Stimulated activated CD4-positive, alpha-beta T cell treated with anti-CD3 and anti-CD28 coated beads, Interleukin-15, amount 100 ng/mL, for 24 hours (primary cell): ENCODE measurements at places on chromosomes 1 and 21.
A peak's percentile ranks its signal among the peaks of the same experiment; 100 is the strongest.

DNA sequence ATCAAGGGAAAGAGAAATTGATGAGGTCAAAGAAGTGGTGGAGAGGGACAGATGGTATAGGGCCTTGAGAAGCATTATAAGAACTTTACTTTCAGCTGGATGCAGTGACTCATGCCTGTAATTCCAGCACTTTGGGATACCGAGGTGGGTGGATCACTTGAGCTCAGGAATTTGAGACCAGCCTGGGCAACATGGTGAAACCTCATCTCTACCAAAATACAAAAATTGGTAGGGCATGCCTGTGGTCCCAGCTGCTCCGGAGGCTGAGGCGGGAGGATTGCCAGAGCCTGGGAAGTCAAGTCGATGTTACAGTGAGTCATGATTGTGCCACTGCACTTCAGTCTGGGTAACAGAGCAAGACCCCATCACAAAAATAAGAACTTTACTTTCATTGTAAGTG, 5.7 kb downstream of the TMEM50A start:
- no peak for DNase-seq

- no peak for DNase-seq
Observed at GRCh38 chr1:79197421-79197820, 190.9 kb upstream of the ADGRL4 start.

- DNase-seq = no peak
Observed at GRCh38 chr1:29415156-29415830, 179.0 kb downstream of the PTPRU start.

DNA sequence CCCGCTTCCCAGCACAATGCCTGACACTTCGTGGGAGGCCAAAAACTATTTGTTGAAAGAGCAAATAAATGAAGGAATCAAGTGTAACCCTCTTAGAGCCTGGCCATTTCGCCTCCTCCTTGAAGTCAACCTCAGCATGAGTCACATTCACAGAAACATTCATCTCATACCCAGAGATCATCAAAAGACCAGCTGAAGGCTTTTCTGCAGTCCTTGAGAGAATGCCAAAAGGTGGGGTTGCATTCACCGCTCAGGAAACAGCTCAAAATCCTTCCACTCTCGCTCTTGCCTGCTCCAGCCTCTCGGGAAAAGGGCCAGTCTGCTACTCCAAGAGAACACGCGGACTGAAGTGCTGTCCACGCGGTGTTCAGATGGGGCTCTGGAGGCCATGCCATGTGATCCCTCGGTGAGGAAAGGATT, 90.0 kb downstream of the VWA5B1 start:
- DNase-seq = no peak

GRCh38 chr1:223512057-223512456, 118.8 kb downstream of the CCDC185 start:
- DNase-seq = no peak

DNA sequence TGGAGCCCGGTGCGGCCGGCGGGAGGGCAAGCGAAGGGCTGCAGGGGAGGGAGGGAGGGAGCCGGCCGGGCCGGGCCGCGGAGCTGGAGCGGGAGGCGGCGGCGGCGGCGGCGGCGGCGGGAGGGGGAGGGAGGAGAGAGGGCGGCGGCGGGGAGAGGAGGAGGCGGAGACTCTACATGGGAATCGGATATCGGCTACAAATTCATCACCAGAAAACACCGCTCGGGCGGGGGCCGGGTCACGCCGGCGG, at the start of gene AKT3:
AKT3 (minus strand) TSS at position 42 of the 250 bp plus-strand sequence. CDS start 7,073 bp downstream, outside the sequence.
- peak; percentile 86 for DNase-seq

DNA sequence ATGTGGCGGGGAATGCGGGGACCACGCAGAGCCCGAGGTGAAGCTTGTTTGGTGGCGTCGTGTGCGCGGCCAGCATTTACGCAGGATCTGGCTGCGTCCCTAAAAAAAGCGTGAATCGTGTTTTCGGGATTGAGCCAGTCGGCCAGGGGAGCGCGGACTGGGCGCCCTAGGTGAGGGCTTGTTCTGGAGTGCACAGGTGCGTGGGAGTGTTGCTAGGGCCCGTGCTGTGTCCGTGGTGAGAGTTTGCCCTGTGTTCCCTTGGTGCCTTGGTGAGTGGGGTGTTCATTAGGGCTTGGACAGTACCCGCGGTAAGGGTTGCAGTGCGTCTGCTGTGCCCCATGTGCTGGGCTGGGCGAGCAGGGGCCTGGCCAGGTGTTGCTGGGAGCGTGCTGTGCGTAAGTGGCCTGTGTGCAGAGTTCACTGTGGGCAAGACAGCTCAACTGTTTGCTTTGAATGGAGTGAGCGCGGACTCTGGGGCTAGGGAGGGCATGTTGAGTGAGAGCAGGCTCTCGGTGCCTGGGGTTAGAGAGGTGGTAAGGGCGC, 673 bp downstream of the CD46 start:
- peak; percentile 62 for DNase-seq

GRCh38 chr1:208791456-208791855, 547.3 kb upstream of the PLXNA2 start:
- DNase-seq = no peak

DNA sequence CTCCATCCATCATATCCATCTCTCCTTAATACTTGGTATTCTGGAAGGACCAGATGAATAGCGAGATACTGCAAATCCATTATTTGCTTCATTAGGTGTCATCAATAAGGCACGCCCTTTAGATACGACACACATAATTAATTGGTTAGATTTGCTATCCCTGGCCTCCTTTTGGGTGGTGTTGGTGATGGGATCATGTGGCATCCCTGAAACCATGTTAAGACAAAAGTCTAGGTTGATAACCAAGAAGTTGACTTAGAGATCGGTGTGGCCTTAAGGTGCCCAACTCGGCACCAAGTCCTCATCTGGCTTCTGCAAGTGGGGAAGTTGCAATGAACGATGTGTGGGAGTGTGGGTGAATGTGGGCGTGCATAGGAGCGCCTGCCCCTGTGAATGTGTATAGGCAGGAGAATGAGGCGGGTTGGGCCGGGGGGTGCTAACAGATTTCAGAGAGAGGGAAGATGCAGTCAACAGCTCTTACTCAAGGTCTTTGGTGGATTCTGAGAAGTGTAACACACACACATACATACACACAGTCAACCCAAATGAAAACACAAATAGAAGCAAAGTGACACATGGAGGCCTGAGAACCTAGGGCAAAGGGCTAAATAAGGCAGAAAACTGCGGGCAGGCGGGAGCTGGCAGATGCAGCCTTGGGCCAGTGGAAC, 415.7 kb upstream of the ESRRG start:
- DNase-seq = no peak

- DNase-seq = no peak
Observed at GRCh38 chr1:15141935-15142539, 11.5 kb upstream of the TMEM51 start.

- DNase-seq = no peak
Observed at GRCh38 chr1:56468518-56468917, 110.8 kb downstream of the PLPP3 start.

- no peak for DNase-seq
Observed at GRCh38 chr1:204335533-204335932, 24.2 kb downstream of the PLEKHA6 start.

DNA sequence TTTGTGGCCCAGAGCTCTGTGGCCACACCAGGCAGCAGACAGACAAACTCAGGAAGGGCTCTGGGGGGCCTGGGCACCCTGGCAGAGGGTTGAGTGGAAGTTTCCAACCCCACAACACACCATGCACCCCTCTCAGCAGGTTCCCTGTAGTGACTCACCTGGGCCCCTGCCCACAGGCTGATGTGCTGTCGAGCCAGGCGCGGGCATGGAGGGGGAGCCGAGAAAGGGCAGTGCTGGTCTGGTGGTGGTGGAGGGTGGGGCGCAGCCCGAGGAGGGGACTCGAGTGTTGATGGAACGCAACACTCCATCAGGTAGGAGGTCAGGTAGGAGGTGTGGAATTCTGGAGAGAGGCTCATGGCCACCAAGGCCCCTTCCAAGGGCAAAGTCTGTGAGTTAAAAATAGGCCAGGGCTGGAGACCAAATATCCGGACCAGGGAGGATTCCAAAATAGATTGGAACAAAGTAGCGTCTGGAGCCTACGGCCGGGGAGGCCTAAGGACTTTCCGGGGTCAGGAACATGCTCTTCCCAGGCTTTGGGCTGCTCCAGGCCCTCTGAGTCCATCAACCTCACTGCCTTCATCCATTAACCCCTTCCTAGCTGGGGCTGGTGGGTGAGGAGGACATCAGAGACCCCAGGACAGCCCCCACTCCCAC, 191.5 kb upstream of the AJAP1 start:
- no peak for DNase-seq
